Uterine smooth muscle cell (primary cell): ENCODE measurements at places on chromosomes 2 and 18. TPM values are rescaled to one million over a fixed set of nuclear protein-coding genes. Genes with fewer than 3 reads are reported as not detected.

The CERKL gene
- total RNA-seq: under 0.01 and 0.11 TPM in 2 replicates

The C2orf80 gene
- total RNA-seq: not detected in 2 replicates

The WDR35 gene
- total RNA-seq: 17.4 and 18.2 TPM in 2 replicates

The GDF7 gene
- total RNA-seq: 4.0 and 4.1 TPM in 2 replicates

The C1QL2 gene
- total RNA-seq: not detected in 2 replicates

The TTN gene
- total RNA-seq: 1.7 and 3.9 TPM in 2 replicates

The SLC9A4 gene
- total RNA-seq: not detected in 2 replicates

The PPP1R1C gene
- 0.25 and 2.2 TPM in 2 replicates for total RNA-seq

The CRYGD gene
- not detected in 2 replicates for total RNA-seq

The GRB14 gene
- total RNA-seq: 0.89 and 1.00 TPM in 2 replicates

The COLEC12 gene
- total RNA-seq: 7.2 and 13.2 TPM in 2 replicates

The SLC23A3 gene
- total RNA-seq: 1.00 and 2.5 TPM in 2 replicates

The ADD2 gene
- total RNA-seq: 0.37 and 0.55 TPM in 2 replicates

The LOXHD1 gene
- not detected in 2 replicates for total RNA-seq

The KIAA2012 gene
- total RNA-seq: not detected in 2 replicates

The CACNB4 gene
- 0.33 and 0.87 TPM in 2 replicates for total RNA-seq

The PEX13 gene
- 35.6 and 36.9 TPM in 2 replicates for total RNA-seq
